Activated T-helper 1 cell treated with anti-CD3 and anti-CD28 coated beads, Interleukin-2, amount 50 U/mL, for 16 hours (primary cell): ENCODE measurements at places on chromosomes 7 and 10.

- no peak for DNase-seq
Measured at GRCh38 chr7:24945899-24946298, 34.1 kb downstream of the OSBPL3 start.

DNA sequence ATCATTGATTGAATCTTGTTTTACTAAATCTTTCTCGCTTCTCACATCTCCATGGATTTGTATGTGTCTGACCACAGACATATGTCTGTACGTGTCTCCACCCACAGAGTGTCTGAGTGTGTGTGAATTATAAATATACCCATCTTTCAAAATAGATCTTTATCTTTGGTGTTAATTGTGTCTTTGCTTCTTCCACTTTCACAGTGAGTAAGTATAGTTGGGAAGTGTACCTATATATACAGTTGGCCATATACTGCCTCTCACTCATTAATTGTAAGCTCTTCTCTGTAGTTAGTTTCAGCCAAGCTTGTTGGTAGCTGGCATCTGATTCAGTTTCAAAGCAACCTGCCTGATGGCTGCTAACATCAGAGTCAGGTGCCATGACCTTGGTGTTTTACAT lies 18.4 kb downstream of the EEPD1 start:
- DNase-seq: no peak

DNA sequence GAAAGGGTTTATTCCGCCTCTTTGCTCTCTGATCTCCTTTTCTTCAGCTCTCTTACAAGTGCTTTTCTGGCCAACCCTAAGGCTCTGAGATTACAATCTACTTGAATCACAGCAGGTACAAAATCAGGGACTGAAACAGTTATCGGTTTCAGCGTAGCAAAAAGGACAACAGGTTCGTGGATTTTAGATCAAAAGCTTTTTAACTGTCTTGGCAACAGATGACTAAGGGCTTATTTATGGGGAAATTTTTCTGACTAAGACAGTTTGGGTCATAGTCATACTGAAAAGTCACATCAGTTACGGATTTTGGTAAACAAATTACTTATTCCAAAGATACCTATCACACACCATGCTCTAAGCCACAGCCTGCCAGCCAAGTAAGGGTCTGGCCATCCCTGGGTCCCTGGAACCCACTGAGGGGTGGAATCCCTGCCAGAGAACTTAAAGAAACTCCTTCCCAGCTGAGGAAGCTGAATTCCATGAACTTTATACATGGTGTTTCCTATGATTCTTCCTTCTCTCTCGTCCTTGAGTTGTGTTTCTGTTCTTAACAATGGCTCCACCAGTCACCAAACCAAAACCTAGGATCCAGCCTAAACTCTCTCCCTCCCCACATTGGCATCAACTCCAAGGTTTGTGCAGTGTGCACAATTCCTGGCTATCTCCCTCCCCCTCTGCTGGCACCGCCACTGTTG lies 169.3 kb downstream of the FAM107B start:
- DNase-seq: no peak

DNA sequence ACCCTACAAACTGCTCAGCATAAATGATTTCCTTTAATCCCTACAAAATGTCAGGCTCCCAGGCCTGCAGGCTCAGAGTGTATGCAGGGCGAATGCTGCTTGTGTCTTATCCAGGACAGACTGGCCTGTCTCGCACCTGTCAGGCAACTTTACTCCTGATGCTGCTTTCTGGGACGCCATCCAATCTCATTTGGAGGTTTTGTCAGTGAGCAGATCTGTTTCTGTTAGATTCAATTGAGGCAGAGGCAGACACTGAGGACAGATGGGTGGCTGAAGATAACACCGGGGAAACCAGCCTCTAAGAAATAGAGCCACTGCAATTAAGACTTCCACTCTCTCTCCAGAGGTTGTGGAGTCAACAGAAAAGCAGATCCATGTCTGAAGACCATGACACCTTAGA lies 115.6 kb downstream of the DPP6 start:
- no peak for DNase-seq

- no peak for DNase-seq
Measured at GRCh38 chr10:28054228-28054860, 55.5 kb upstream of the ODAD2 start.

- DNase-seq: no peak
Measured at GRCh38 chr7:19754521-19755116, 18.8 kb downstream of the TMEM196 start.

- DNase-seq: no peak
Measured at GRCh38 chr7:136229790-136230189, 252.6 kb upstream of the MTPN start.

DNA sequence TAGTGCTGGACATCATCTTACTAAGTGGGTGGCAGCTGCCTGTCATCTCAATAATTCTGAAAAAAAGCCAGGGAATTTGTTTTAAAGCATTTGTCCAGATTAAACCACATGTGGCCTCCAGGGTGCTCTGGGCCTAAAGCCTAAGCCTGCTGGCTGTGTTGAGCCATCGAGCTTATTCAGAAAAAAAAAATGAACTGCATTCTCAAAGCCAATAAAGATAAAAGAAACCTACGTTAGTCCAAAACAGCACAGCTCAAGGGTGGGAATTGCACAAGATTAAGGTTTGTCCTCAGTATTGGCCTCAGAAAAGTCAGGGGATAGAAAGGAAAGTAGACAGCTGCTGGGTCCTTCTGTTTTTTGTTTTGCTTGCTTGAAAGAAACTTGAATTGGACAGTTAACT lies 22.6 kb upstream of the PRTFDC1 start:
- DNase-seq: no peak

DNA sequence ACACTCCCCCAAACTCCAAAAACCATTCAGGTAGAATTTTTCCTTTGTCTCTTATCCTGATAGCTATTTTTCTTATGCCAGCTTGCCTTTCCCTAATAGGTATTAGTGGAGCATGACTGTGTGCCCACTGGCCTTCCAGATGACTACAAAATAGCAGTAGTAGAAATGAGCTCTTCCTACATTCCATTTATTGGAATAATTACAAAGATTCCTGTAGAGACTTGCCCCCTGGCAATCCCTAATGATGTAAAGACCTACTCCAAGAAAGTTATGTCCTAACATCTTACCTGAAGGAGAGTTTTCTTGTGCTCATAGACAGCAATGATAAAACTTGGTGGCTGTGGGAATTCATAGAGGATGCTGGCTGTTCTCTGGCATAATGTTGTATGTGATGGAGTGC lies 501.8 kb downstream of the GATA3 start:
- no peak for DNase-seq

- no peak for DNase-seq
Measured at GRCh38 chr7:27134392-27134791, 3.8 kb upstream of the HOXA4 start.

DNA sequence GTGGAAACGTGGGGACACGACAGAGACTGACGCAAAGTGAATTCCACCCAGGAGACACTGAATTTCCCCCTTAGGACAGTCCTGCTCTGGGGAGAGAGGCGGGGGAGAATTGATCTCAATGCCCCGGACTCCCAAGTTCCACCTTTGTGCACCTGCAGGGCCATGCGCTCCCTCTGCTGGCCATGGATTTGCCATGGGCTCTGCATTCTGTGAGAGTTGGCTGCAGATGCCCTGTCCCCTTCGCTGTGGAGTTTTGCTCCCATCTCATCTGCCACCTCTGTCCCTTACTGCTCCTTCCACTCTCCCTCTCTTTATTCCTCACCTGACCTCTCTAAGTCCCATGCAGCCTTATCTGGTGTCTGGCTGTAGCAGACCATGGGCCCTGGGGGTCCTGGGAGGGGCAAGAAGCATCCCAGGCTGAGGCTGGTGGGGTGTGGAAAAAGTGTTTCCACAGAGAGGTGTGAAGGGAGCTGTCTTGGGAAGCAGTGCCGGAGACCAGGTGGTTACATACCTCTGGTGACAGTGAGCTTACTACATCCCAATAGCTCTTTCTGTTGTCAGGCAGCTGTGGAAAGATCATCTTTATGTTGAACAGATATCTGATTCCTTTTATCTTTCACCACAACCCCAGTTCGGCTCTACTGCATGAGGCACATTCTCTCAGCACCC lies 14.3 kb downstream of the GHRHR start:
- DNase-seq: no peak

- no peak for DNase-seq
Measured at GRCh38 chr7:81181066-81181465, 262.2 kb upstream of the SEMA3C start.

DNA sequence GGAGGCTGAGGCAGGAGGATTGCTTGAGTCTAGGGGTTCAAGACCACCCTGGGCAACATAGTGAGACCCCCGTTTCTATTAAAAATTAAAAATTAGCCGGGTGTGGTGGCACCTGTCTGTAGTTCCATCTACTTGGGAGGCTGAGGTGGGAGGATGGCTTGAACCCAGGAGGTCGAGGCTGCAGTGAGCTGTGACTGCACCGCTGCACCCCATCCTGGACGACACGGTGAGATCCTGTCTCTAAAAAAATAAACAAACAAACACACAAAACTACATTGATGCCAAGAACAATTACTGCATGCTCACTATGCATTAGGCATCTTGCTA lies 761 bp upstream of the CHST12 start:
- DNase-seq: no peak

- no peak for DNase-seq
Measured at GRCh38 chr7:24283897-24284698, at the start of gene NPY. TSS of gene NPY (plus strand) at chr7:24284190. CDS start at chr7:24285241, 1,051 bp downstream.

GRCh38 chr7:102916881-102917280 lies 4.1 kb downstream of the LRRC17 start:
- no peak for DNase-seq

DNA sequence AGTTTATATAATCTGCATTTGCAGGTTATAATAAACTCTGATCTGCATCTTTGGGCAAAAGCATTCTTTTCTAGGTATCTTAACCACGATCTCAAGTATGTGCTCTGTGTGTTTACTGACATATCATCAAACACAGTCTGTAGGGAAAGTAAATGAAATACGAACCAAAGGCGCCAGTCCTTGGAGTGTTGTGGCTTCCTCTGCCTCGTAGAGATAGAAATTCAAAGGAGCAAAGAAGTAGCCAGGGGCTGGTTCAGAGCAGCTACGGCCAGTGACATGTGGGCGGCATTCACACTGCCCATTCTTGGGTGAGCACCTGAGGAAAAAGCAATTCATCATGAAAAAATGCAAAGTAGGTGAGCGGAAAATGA lies 38.7 kb downstream of the LAMB4 start:
- DNase-seq: no peak

DNA sequence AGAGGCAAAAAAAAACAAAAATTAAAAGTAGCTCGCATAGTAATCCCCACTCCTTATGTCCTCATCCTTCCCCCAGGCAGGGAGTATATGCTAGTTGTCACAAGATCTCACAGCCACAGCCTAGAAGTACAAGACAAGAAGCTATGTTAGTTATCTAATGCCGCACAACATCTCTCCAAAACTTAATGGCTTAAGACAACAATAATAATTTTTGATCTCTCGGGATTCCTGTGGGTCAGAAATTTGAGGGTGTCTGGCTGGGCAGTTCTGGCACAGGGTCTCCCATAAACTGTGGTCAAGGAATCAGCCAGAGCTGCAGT lies 39.7 kb downstream of the CPVL start:
- no peak for DNase-seq

GRCh38 chr10:114172216-114172615 lies 1.8 kb downstream of the CCDC186 start:
- no peak for DNase-seq
